CD14-positive monocyte (primary cell): ENCODE measurements at places on chromosomes 2 and 18.
A peak's percentile ranks its signal among the peaks of the same experiment; 100 is the strongest.

DNA sequence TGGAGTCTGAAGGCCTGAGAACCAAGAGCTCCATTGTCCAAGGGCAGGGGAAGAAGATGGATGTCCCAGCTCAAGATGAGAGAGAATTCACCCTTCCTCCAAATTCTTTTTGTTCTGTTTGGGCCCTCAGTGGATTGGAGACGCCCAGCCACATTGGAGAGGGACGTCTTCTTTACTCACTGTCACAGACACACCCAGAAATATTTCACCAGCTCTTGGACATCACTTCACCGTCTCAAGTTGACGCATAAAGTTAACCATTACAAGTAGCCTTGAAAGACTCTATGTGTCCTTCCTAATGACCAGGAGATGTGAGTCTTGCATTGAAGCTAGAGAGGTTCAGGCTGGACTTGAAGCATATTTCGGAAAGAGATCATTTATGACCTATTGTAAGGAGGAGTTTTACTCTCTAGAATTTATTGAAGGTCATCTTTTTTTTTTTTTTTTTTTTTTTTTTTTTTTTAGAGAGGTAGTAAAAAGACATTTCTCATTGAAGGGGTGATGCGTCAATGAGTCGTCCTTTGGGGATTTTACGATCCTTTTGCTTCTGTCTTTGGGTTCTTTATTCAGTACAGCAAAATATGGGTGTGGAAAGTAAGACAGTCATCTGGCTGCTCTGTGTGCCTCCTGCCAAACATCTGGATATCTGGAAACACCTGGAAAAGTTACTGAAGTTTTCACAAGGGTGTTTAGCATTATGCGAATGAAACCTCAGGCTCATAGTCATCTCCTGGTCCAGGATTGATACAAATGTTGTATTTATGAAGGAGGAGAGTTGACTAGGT, 118.1 kb downstream of the PRPF40A start:
- H3K27ac ChIP-seq = no peak overlapping the region
- H3K4me1 ChIP-seq = peaks cover 16% of the 10 kb centered on the region
- H3K27me3 ChIP-seq = no peaks in the 10 kb centered on the region

DNA sequence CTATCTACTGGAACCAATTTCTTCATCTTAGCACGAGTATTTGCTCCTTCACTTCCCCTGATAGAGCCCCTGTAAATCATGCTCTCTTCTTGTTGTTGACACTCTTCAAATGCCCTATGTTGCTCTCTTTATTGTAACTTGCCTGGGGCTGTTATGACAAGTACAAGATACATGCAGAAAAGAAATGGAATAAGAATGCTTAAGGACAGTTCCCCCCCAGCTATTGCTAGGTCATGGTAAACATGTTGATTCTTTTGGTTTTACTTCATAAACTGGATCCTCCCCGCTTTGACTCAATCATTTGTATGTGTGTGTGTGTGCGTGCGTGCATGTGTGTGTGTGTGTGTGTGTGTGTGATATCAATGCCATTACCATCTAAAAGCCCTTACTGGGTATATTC, 368.5 kb upstream of the CNTNAP5 start:
- H3K27me3 ChIP-seq = no peaks in the 10 kb centered on the region
- no peak for DNase-seq
- no peak overlapping the region for H3K27ac ChIP-seq
- no peak overlapping the region for H3K4me3 ChIP-seq

DNA sequence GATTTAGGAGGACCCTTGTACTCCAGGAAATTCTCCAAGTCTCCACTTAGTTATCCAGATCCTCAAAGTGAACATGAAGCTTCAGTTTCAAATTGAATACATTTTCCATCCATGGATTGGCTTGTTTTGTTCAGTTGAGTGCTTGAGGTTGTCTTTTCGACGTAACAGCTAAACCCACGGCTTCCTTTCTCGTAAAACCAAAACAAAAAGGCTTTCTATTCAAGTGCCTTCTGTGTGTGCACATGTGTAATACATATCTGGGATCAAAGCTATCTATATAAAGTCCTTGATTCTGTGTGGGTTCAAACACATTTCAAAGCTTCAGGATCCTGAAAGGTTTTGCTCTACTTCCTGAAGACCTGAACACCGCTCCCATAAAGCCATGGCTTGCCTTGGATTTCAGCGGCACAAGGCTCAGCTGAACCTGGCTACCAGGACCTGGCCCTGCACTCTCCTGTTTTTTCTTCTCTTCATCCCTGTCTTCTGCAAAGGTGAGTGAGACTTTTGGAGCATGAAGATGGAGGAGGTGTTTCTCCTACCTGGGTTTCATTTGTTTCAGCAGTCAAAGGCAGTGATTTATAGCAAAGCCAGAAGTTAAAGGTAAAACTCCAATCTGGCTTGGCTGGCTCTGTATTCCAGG, at the start of gene CTLA4:
Gene CTLA4 (plus strand): TSS at position 211 of the 640 bp plus-strand sequence. CDS start 172 bp downstream, at position 383.
- H3K4me1 ChIP-seq = peaks cover 32% of the 10 kb centered on the region
- DNase-seq = no peak
- H3K4me3 ChIP-seq = no peak within 1 kb of the TSS
- no peaks in the 10 kb centered on the region for H3K36me3 ChIP-seq

DNA sequence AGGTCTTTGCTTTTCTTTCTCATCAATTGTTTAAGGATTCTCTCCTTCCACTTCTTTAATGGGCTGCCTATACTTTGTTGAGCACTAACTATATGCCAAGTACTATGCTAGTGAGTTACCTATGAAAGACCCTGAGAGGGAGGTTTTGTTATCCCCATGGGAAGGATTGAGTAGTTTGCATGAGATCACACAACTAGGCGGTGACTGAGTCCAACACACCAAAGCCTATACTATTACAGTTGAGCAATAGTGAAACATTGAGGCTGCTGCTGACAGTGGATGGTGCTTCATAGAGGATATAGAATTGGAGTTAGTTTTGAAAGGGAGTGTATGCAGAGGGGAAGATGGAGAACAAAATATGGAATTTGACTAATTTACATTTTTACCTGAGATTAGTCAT, 15.8 kb downstream of the NABP1 start:
- no peak overlapping the region for H3K4me3 ChIP-seq
- no peaks in the 10 kb centered on the region for H3K36me3 ChIP-seq
- peaks cover 7% of the 10 kb centered on the region for H3K4me1 ChIP-seq
- no peak for DNase-seq
- no peak overlapping the region for H3K27ac ChIP-seq
- peaks cover 3% of the 10 kb centered on the region for H3K27me3 ChIP-seq

GRCh38 chr18:74906184-74906583, 302.8 kb downstream of the PTGR3 start:
- DNase-seq = no peak
- no peaks in the 10 kb centered on the region for H3K4me1 ChIP-seq
- peaks cover 8% of the 10 kb centered on the region for H3K36me3 ChIP-seq

- no peaks in the 10 kb centered on the region for H3K36me3 ChIP-seq
- H3K4me1 ChIP-seq = no peaks in the 10 kb centered on the region
- no peak overlapping the region for H3K27ac ChIP-seq
Measured at GRCh38 chr18:41457765-41458326, 497.2 kb upstream of the PIK3C3 start.

DNA sequence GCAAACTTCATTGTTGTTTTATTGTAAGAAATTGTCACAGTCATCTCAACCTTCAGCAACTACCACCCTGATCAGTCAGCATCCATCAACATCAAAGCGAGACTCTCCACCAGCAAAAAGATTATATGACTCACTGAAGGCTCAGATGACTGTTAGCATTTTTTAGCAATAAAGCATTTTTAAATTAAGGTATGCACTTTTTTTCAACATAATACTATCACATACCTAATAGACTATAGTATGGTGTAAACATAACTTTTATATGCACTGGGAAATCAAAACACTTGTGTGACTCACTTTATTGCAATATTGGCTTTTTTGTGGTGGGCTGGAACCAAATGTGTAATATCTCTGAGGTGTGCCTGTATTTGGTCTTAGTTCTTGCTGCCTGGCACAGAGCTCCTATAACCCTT, 15.6 kb downstream of the SCN1A start:
- DNase-seq = no peak
- no peaks in the 10 kb centered on the region for H3K36me3 ChIP-seq
- no peaks in the 10 kb centered on the region for H3K4me1 ChIP-seq
- H3K27ac ChIP-seq = no peak overlapping the region
- H3K27me3 ChIP-seq = no peaks in the 10 kb centered on the region

GRCh38 chr2:42359304-42359964, 1.6 kb downstream of the COX7A2L start:
- peak; percentile 8 for DNase-seq
- H3K27me3 ChIP-seq = no peaks in the 10 kb centered on the region
- H3K36me3 ChIP-seq = peaks cover 4% of the 10 kb centered on the region
- H3K4me3 ChIP-seq = peak overlapping the region; percentile 92
- H3K4me1 ChIP-seq = peaks cover 31% of the 10 kb centered on the region
- peak overlapping the region; percentile 88 for H3K27ac ChIP-seq

DNA sequence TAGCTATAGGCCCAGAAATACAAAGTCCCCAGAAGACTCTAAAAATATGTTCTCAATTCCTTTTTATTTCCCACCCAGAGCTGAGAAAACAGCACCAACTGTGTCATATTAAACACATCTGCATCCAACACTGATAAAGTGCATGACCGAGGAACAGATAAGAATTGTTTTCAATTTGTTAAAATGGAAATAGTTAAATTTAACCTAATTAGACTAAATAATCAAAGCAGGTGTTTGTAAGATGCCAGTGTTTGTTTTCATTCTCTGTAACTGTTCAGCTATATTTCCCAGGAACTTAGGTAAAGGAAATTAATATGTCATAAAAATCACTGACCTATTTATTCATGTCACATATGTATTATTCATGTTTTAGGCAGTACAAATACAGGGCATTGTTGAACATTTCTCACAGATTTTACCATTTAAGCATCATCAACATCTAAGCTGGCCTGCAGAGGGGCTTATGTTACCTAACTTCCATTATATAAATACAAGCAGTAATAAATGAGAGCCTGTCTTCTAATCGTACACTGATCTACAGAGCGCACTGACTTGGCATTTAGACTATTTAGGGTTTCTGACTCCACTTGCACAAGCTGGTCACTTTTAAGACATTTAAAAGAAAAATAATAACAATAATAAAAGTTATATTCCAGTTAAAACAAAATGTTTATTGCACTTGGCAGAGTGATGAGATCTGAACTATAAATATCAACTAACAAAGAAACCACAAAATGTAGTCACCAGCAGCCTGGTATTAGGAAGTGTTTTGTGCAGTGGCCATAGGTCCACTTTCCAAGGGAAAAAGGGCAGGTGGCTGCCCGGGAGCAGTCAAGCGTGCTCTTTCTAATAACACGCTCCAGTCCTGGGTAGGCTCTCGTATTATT, 86.6 kb upstream of the ZFP36L2 start:
- H3K27ac ChIP-seq = peak overlapping the region; percentile 63
- no peaks in the 10 kb centered on the region for H3K27me3 ChIP-seq
- no peaks in the 10 kb centered on the region for H3K36me3 ChIP-seq
- peaks cover 31% of the 10 kb centered on the region for H3K4me1 ChIP-seq

DNA sequence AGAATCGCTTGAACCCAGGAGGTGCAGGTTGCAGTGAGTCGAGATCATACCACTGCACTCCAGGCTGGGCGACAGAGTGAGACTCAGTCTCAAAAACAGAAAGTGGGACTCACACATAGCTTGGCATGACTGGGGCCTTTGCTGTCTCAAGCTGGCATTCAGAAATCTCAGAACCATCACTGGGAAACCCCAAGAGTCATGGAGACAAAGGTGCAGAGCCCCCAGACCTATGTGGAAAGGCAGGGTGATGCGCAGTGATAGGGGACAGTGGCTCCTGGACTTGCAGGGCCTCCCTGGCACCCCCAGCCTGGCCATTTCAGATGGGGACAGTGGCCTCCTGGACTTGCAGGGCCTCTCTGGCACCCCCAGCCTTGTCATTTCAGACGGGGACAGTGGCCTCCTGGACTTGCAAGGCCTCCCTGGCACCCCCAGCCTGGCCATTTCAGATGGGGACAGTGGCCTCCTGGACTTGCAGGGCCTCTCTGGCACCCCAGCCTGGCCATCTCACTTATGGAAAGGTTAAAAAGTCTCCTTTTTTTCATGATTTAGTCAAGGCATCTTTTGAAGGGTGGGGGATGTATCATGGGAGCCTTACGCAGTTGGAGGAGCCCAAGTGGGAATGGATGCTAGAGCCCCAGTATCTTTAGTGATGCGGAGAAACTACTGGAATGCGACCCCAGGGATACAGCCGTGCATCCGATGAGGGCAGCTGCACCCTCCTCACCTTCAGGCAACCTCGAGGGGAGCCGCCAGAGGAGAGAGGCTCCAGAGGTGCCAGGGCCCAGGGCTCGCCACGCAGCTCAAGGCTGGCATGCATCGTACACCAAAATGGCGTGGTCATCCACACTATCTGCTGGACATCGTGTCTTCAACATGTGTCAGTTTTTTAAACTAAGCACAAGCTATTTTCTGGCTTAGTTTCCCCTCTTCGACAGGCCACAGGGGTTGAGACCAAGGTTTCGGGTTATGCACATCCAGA, 30.5 kb downstream of the ZNF516 start:
- H3K36me3 ChIP-seq = peaks cover 39% of the 10 kb centered on the region
- DNase-seq = no peak
- H3K4me1 ChIP-seq = peaks cover 79% of the 10 kb centered on the region
- no peaks in the 10 kb centered on the region for H3K27me3 ChIP-seq

GRCh38 chr2:128504246-128505149, 185.8 kb upstream of the HS6ST1 start:
- no peaks in the 10 kb centered on the region for H3K27me3 ChIP-seq
- no peaks in the 10 kb centered on the region for H3K4me1 ChIP-seq
- H3K4me3 ChIP-seq = no peak overlapping the region

- no peak overlapping the region for H3K4me3 ChIP-seq
- no peak for DNase-seq
- H3K4me1 ChIP-seq = no peaks in the 10 kb centered on the region
Measured at GRCh38 chr2:2828774-2829368, 497.8 kb upstream of the MYT1L start.
